Suprapubic skin (tissue), 4 donors: ENCODE measurements at places on chromosomes 16 and 17.
A peak's percentile ranks its signal among the peaks of the same experiment; 100 is the strongest.

- DNase-seq: no peak
Observed at GRCh38 chr17:56291226-56291805, 138.0 kb downstream of the ANKFN1 start.

DNA sequence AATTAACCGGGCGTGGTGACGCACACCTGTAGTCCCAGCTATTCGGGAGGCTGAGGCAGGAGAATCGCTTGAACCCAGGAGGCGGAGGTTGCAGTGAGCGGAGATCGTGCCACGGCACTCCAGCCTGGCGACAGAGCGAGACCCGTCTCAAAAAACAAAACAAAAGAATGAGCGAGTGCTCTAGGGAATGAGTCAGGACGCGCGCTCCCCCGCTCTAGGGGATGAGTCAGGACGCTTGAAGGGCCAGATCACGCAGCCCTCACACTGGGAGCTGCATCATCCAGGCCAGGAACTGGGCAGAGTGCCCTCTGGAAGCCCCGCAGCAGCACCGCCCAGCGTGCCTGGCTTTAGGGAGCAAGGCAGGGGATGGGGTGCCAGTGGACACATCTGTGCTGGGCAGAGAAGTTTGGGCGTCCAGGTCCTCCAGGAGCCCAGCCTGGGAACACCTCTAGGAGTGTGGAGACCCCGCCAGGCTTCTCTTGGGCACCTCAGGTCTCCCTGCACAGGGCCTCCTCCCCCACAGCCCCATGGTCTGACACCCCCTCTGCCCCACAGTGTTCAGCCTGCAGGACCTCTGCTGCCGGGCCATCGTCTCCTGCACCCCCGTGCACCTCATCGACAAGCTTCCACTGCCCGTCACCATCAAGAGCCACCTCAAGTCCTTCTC is 3.9 kb upstream of the WFIKKN1 start:
- peak; percentile 84 for DNase-seq

DNA sequence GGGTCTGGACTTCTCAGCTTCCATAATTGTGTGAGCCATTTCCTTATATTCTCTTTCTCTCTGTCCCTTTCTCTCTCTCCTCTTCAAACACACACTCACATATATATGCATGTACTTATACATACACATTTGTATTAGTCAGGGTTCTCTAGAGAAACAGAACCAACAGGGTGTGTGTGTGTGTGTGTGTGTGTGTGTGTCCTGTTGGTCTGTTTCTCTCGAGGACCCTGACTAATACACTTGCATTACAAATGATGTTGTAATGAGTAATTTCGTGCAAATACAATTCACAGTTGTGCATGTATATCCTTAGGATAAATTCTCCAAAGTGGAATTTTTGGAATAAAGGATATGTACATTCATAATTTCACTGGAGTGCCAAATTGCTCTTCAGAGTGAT is 115.3 kb downstream of the NPIPB5 start:
- DNase-seq: no peak

DNA sequence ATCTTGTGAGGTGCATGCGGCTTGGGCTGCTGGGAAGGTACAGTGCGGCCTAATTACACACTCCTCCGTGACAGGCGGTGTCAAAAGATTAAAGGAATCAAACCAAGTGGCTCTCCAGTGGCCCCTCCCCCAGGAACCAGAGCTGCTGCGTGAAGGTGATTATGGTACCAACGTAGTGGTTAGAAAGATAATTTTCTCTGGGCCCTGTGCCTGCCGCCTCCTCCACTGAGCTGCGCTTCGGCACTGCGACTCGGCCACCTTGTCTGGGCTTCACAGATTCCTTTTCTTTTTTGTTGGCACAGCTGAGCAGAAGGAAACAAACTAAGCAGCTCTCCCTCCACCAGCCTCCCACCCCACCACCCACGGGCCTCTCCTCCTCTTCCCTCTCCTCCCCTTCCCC is 113.2 kb upstream of the SDK2 start:
- no peak for DNase-seq

DNA sequence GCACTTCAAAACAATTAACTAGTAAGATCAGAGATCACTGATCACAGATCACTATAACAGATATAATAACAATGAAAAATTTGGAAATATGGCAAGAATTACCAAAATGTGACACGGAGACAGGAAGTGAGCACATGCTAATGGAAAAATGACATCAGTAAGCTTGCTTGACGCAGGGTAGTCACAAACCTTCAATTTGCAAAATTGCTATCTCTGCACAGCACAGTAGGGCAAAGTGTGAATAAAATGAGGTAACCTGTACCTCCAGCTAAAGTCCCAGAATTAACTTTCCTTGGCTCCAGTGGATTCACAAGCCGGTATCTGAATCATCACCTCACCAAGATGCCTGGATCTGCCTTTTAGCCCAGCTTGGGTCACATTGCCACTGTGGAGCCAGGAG is 4.2 kb upstream of the MMP2 start:
- DNase-seq: no peak
